Activated CD4-positive, alpha-beta T cell treated with anti-CD3 and anti-CD28 coated beads for 24 hours (primary cell): ENCODE measurements at places on chromosomes 7 and 10.

DNA sequence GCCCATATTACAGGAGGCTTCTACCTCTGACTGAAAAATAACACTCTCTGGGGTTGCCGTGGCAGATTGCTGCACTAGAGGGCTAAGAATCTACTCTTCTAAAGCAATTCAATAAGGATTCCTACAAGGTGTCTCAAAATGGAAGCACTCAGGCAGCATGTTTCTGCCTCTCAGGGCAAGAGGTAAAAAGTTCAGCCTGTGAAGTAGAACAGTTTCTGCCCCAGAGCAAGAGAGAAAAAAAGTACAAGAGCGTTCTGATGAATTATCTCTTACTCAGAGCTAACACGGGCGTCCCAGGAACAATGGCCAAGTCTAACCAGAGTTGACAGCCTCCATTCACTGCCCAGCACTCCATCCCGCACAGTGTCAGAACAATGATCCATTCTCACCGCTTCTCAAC, 71.3 kb upstream of the TES start:
- no peak for DNase-seq

DNA sequence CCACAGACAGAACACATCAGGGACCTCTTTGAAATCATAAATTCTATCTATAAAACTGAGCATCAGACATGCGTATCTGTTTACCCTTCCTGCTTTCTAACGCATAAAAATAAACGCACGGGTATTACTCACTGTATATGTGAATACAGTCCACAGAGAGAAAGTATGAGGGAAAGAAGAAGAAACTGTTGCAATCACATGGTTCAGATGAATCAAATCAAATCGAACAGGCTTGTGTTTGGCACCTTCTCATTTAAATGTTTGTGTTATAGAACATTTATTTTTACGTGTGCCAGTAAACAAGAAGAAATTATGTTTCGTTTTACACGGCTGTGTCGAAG, 322.0 kb downstream of the FRMD4A start:
- no peak for DNase-seq

DNA sequence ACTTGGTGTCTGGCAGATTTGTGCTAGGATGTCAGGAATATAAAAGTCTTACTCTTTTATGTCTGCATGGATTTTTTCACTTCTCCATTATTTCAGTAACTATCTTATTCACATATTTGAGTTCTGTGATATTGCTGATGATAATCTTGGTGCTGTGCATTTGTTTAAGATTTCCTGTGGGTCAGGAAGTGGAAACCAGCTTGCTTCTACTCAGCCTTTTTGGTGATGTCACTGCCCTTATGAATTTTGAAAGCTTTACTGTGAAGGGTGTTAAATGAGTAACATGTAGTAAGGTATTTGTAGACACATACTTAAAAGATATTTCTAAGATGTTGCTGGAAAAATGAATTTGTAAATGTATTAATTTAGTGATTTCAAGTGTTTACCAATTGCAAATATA, 69.5 kb upstream of the VOPP1 start:
- no peak for DNase-seq

- DNase-seq = no peak
These were observed 601 bp downstream of the EPHB4 start for GRCh38 chr7:100826514-100827329.

DNA sequence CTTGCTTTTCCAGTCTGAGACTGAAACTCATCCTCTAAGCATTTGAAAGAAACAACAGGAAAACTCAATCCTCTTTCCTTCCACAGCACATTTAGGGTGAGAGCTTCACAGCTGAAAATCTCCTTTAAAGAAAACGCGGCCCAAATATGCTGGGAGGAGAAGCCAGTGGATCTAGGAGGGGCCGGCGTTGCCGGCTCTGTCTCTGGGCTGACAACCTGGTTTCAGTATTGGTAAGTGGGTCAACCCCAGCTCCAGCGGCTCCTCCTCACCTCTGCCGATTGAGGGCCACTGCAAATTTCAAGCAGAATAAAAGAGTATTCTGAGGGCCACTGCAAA, 75.3 kb upstream of the CPXM2 start:
- no peak for DNase-seq

GRCh38 chr10:86387178-86387794, 20.7 kb upstream of the GRID1 start:
- DNase-seq = no peak

GRCh38 chr10:117457071-117457810, 82.0 kb upstream of the PDZD8 start:
- no peak for DNase-seq

DNA sequence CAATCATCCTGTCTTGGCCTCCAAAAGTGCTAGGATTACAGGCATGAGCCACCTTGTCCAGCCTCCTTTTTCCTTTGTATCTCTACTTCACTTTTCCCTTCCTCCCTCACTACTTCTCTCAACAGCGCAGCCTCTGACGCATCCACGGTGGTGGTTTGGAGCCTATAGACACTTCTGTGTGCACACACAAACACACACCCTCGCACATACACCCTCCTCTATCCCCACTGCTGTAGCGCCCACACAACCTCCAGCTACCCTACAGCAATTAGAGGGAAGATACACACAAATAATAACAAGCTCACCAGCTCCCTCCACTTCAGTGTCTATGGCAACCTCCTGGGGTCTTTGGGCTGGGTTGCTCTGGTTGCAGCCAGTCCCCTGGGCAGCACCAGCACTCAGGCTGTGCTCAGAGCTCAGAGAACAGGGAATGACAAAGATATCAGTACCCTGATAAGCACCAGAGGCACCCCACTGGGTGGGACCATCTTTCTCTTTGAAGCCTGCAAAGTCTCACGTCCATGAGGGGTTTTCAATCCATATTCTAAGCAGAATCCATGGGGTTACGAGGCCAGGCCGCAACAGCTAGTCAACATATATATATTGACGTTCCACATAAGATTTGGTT, 3.3 kb upstream of the CAMK2G start:
- no peak for DNase-seq

GRCh38 chr7:2019711-2020511, 212.8 kb downstream of the MAD1L1 start:
- DNase-seq = peak; percentile 21

GRCh38 chr10:129849452-129849750, 114.7 kb downstream of the EBF3 start:
- no peak for DNase-seq

GRCh38 chr10:130472236-130472635, 336.0 kb downstream of the GLRX3 start:
- DNase-seq = no peak

- peak; percentile 78 for DNase-seq
These were observed 70.8 kb upstream of the UCN3 start for GRCh38 chr10:5293691-5294550.

GRCh38 chr7:96426027-96426426, 104.1 kb upstream of the SLC25A13 start:
- no peak for DNase-seq

DNA sequence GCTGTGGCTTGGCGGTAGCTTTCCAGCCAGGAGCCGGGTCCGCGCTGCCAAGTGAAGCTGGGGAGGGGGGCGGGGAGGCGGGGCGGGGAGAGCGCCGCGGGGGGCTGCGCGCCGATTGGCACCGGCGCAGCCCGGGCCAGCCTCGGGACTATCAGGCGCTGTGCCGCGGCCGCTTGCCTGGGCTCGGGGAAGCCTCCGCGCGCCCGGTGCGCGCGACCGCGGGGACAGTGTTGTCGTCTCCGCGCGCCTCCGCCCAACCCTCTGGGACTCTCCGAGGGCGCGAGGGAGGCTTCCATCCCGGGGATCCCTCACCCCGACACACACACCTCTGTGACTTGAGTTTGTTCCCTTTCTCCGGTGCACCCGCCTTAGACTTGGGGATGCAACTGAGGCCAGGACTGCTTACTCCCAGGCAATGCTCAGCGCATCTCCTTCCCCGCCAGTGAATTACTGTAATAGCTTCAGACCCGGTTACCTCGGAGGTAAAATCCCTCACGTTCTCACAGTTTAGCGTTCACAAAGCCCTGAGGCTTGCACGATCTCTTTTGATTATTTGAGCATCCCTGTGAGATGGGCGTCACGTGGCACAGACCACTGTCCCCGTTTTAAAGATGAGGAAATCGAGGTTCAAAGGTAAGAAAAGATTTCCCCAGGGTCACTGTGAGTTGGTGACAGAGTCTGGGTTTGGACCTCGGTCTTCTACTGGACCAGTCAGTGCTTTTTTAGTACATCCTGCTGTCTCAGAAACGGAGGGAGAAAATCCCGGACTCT, at the start of gene NKX1-2:
Gene NKX1-2 (minus strand): TSS at position 24 of the 771 bp plus-strand sequence. CDS start 92 bp downstream, outside the sequence.
- no peak for DNase-seq

DNA sequence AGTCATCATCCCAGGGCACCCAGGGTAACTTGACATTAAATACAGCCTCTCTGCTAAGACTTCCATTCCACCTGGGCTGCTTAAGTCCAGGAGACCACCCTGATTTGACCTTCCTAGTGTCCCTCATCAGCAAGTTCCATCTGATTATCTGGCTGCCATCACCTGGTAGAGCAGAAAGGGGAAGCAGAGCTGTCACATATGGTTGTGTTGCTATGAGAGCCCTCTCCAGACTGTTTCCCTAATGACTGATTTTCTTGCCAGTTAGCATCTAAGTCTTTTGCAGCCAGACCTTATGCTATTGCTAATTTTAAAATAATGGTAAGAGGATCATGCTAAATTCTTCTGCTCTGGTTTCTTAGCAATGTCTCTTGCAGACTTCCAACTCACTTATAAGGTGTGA, 38.7 kb downstream of the KCNH2 start:
- DNase-seq = no peak

DNA sequence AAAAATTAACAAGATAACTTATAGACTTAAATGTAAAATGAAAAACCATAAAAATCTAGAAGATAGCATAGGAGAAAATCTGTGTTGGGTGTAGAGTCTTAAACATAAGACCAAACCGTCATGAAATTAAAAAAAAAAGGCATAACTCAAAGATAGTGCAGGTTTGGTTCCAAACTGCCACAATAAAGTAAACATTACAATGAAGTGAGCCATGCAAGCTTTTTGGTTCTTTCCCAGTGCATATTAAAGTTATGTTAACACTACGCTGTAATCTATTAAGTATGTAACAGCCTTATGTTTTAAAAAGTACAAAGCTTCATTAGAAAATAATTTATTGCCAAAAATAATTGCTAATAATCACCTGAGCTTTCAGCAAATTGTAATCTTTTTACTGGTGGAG, 1366.5 kb upstream of the LRRTM3 start:
- DNase-seq = no peak

DNA sequence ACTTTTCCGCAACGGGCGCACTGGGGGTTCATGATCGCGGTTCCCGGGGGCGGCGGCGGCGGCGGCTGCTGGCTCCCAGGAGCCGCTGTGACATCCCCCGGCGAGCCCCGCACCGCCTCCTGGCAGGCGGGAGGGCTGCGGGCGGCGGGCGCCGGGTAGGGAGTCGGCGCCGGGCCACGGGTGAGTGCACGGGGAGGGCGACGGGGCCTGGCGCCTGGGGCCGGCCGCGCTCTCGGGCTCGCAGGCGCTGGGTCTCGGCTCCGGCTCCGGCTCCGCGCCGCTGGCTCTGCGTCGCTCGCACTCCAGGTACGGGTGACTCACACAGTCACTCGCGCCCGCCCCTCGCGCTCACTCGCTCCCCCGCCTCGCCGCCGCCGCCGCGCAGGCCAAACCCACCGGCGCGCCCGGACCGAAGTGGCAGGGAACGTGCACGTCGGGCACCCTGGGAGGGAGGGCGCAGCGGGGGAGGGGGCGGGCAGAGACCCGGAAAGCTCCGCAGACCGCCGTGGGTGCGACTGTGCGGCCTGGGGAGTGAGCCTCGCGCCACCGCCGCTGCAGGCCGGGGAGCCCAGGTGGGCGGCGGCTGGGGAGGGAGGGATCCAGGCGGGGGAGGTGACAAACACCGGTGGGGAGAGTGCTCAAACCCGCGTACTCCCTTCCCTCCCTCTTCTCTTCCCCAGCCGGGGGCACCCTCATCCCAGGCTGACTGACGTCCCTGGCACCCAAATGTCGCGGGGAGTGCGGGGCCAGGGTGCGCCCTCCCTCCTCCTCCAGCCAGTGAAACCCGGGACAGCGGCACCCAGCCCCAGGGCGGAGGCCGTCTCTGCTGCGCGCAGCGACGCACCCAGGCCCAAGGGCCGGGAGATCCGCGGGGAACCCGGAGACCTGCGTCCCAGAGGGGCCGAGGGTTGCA, 276.9 kb upstream of the NEBL start:
- peak; percentile 14 for DNase-seq

DNA sequence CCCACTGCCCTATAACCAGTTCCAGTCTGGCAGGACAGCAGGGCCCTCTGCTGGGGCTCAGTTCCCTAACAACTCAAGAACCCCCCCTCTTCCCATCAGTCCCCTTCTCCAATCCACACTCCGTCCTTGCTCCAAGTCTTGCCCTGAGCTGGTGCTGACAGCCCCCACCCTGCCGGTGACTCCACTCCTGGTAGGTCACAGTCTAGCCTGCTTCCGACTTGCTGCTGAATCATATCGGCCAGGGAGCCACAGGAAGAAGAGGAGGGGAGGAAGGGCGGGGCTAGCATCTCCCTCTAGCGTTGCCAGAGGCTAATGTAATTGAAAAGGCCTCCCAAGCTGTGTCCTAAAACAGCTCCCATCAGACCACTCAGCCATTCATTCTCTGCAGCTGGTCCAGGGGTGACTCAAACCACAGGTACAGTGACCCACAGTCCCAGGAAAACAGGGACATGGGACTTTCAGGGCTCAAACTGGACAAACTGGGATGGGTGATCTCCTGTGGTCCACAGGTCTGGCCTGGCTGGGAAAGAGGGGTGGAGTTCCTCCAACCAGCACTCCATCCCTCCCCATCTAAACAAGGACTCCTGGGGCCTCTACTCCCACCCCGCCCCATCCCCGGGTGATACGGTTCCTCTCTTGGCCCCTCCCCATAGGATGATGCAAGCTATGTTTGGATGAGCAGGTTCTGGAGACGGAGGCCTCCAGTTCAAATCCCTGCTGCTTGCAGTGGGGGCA, 158.8 kb downstream of the SH3PXD2A start:
- DNase-seq = peak; percentile 73

DNA sequence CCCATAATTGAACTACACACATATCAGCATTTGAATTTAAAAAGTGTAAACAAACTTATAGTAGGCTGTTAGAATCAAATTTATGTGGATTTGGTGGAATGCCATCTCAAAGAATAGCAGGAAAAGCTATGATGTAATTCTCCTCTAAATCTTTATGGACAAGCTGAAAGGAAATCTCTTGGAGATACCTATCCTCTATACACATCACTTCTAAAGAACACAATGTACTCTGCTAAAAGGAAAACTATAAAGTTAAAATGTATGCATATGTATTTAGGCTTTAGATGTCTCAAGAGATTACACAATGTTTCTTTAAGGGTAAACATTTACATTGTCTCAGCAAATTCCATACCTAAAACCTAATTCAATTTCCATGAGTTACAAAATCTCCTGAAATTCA, 323.3 kb downstream of the CRPPA start:
- no peak for DNase-seq

GRCh38 chr7:51180092-51180491, 136.5 kb downstream of the COBL start:
- no peak for DNase-seq

- no peak for DNase-seq
These were observed 69.8 kb upstream of the GNA12 start for GRCh38 chr7:2913760-2914387.
